ENCODE measurements at places on chromosomes 2 and 18.

- H3K27me3 ChIP-seq: peaks cover 2% of the 10 kb centered on the region
- peak overlapping the region; percentile 36 for H3K27ac ChIP-seq
- H3K4me3 ChIP-seq: no peak overlapping the region
- H3K36me3 ChIP-seq: peaks cover 5% of the 10 kb centered on the region
- H3K4me1 ChIP-seq: peaks cover 19% of the 10 kb centered on the region
These were observed 237.2 kb downstream of the INSIG2 start for GRCh38 chr2:118325321-118325955.

- no peak overlapping the region for H3K27ac ChIP-seq
- H3K36me3 ChIP-seq: no peaks in the 10 kb centered on the region
- peak overlapping the region; percentile 47 for H3K4me3 ChIP-seq
- H3K4me1 ChIP-seq: no peaks in the 10 kb centered on the region
- H3K27me3 ChIP-seq: peaks cover 6% of the 10 kb centered on the region
- no peak for DNase-seq
These were observed 929 bp upstream of the CREG2 start for GRCh38 chr2:101388232-101388631.

GRCh38 chr2:100959225-100959880 lies 42.7 kb upstream of the RPL31 start:
- no peak for DNase-seq
- H3K27ac ChIP-seq: no peak overlapping the region
- H3K27me3 ChIP-seq: no peaks in the 10 kb centered on the region
- no peaks in the 10 kb centered on the region for H3K4me1 ChIP-seq
- H3K4me3 ChIP-seq: no peak overlapping the region
- H3K36me3 ChIP-seq: no peaks in the 10 kb centered on the region

DNA sequence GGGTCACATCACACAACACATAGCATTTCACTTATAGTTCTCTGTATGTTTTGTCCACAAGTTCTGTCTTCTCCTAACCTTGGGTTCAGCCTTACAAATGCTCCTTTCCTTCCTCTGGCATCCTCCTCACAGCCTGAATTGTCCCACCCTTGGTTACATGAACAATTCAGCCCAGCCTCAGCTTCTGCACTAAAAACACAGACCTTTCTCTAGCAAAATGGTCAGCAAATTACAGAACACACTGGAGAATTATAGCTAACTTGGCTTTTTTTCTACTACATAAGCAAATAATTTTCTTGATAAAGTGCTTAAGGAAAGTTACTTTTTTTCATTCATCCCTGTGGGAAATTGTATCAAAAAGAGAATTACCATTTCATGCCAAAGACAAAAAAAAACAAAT lies 94.8 kb upstream of the COL5A2 start:
- H3K4me1 ChIP-seq: no peaks in the 10 kb centered on the region
- H3K27me3 ChIP-seq: peaks cover 1% of the 10 kb centered on the region
- H3K27ac ChIP-seq: no peak overlapping the region
- no peak for DNase-seq

DNA sequence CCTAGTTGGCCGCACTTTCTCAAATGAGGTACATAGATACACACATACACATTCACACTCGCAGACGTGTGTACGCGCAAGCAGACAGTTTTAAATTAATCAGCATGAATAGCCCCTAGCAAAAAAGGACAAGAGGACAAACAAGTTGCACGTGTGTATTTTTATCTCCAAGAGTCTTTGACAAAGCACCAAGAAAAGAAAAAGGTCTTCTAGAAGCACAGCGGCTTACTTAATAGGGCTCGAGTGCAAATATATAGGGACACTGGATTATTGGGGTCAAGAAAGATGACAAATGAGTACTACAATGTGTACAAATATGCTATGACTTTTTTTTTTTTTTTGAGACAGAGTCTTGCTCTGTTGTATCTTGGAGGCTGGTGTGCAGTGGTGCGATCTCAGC lies 1.7 kb upstream of the BCL2 start:
- peak overlapping the region; percentile 90 for H3K4me3 ChIP-seq
- H3K4me1 ChIP-seq: peaks cover 8% of the 10 kb centered on the region
- DNase-seq: no peak

- H3K4me1 ChIP-seq: no peaks in the 10 kb centered on the region
- no peak overlapping the region for H3K4me3 ChIP-seq
- peaks cover 7% of the 10 kb centered on the region for H3K36me3 ChIP-seq
- H3K27ac ChIP-seq: no peak overlapping the region
- H3K27me3 ChIP-seq: no peaks in the 10 kb centered on the region
- DNase-seq: no peak
These were observed 472.6 kb downstream of the DLGAP1 start for GRCh38 chr18:3982541-3982940.

- H3K4me3 ChIP-seq: no peak overlapping the region
- no peak for DNase-seq
- H3K27ac ChIP-seq: no peak overlapping the region
- H3K27me3 ChIP-seq: no peaks in the 10 kb centered on the region
These were observed 413.3 kb upstream of the TRIB2 start for GRCh38 chr2:12303181-12304030.

DNA sequence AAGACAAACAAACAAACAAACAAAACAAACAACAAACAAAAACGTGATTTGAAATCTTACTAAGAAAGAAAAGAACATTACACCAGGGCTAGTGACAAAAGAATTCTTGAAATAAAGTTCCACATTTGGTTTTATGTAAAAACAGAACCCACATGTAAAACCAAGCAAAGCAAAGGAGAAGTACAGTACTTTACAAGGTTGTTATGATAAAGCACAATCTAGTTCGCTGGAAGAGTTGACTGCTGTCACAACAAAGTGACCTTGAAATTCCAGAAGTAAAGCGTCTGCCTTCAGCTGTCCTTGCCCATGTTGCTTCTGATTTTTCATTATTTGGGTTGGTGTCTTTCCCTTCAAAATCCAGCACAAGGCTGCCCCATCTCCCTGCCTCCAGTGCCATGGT lies 94.8 kb upstream of the CYRIA start:
- peaks cover 7% of the 10 kb centered on the region for H3K4me1 ChIP-seq
- peaks cover 2% of the 10 kb centered on the region for H3K27me3 ChIP-seq
- DNase-seq: no peak
- no peak overlapping the region for H3K4me3 ChIP-seq

DNA sequence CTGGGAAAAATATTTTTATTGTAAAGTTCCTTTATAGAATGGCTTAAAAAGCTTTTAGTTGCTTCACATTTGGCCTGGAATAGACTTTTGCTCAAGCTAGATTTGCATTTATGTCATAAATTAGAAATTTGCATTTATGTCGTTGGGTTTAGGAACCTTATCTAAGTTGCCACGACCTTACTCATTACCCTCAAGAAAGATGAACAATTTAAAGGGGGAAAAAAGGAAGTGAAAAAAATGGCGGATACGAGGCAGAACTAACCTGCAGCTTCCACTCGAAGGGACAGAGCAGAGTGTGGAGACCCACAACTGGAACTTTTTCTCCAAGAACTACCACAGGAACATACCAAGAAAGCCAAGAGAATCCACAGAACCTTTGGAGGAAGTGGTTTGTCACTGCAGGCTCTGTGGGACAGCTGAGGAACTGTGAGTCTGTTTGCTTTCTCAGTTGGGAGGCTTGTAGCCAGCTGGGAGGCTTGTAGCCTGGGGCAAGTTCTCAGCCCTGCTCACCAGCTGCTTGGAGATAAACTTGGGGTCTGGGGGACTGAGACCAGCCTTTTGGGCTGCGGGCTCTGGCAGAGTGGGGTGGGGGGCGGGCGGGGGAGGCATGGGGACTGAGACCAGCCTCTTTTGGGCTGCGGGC lies 349.9 kb upstream of the MEIS1 start:
- peaks cover 9% of the 10 kb centered on the region for H3K4me1 ChIP-seq
- no peak overlapping the region for H3K27ac ChIP-seq
- no peak overlapping the region for H3K4me3 ChIP-seq
- no peak for DNase-seq
- H3K27me3 ChIP-seq: peaks cover 2% of the 10 kb centered on the region

DNA sequence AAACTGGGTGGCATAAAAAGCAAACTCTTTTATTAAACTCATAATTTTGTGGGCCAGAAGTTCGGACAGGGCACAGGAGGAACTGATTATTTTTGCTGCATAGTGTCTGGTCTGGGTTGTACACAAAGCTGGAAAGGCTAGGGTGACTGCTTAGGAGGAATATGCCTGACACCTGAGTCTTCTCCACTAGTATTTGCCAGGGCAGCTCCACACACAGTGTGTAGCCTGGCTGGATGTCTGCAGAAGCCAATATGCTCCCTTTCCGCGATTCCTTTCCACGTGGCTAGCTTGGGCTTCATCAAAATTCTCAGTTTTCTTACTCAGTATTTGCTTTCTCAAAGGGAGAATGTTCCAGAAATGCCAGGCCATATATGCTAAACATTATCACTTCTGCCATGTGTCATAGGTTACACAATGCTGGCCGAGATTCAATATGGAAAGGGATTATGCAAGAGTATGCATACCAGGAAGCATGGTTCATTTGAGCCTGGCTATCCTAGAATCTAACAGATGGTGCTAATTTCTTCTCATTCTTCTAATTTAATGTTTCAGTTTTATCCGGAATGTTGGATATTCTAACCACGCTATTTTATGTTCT lies 142.7 kb upstream of the DOK6 start:
- no peak overlapping the region for H3K27ac ChIP-seq
- H3K36me3 ChIP-seq: no peaks in the 10 kb centered on the region
- peaks cover 3% of the 10 kb centered on the region for H3K4me1 ChIP-seq

- no peak overlapping the region for H3K4me3 ChIP-seq
- H3K36me3 ChIP-seq: no peaks in the 10 kb centered on the region
- H3K27me3 ChIP-seq: peaks cover 2% of the 10 kb centered on the region
- H3K4me1 ChIP-seq: peaks cover 16% of the 10 kb centered on the region
- no peak for DNase-seq
These were observed 221.9 kb downstream of the PIEZO2 start for GRCh38 chr18:10927286-10927992.

All from glutamatergic neuron (in vitro differentiated cells).